ENCODE measurements at places on chromosomes 5 and 9.
A peak's percentile ranks its signal among the peaks of the same experiment; 100 is the strongest.

DNA sequence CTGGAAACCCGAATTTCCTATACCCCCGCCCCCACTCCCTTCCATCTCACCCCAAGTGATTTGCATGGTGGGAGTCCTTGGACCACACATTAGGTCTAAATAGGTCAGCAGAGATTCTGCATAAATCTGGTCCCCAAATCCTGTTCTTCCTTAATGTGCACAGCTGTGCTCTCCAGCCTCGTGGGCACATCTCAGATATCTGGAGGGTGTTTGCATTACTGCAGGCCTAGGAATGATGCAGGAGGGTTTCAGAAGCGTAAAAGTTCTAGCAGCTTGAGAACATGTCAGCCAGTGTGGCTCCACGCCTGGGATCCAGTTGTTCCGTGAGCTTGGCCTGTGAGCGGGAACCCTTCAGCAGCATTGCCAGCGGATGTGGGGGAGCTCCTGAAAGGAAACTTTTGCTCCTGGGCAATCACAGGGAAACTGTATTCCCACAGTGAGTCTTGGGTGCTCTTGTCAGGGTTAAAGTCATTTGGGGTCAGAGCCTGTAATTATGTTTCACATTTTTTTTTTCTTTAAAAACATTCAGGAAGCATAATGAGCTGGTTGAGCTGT, 12.9 kb downstream of the ARHGAP26 start:
- DNase-seq, result no peak

DNA sequence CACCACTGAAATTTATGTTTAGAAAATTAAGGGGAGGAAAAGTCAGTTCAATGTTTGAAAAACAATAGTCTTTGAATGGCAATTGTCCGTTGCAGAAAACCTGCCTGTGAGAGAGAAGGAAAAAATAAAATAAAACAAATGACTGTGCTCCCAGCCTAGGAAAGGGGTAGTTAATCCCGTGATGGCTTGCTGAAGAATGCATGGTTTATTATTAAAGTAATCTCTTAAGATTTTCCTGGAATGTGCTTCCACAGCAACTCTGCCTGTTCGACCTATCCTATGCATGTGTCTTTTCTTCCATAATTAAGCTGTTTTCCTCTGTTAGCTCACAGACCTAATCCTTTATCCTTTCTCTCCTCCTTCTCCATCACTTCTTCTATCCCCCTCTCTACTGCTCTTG, 2.4 kb upstream of the DAB2 start:
- no peak for DNase-seq

DNA sequence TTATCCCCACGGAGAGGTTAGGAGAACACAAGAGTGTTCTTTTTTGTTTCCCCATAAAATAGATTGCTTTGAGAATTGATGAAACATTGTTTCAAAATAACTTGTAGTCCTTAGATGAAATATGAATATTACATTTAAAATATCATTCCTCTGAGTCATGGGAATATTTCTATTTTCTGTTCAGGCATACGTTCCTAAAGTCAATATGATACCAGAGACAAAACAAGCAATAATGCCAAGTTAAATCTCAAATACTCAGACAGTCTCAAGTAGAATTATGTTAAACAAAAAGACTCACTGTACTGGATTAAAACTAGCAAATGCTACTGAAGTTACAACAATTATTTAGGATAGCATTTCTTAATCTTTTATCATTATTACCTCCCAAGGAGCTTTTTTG, 111.7 kb upstream of the C6 start:
- no peak for DNase-seq

GRCh38 chr9:116393198-116393597, 239.6 kb downstream of the PAPPA start:
- DNase-seq, result no peak

- no peak for DNase-seq
These were observed 977.2 kb upstream of the NUDT12 start for GRCh38 chr5:104539618-104540350.

- peak; percentile 78 for DNase-seq
These were observed 153.4 kb downstream of the SLIT3 start for GRCh38 chr5:169147534-169147933.

DNA sequence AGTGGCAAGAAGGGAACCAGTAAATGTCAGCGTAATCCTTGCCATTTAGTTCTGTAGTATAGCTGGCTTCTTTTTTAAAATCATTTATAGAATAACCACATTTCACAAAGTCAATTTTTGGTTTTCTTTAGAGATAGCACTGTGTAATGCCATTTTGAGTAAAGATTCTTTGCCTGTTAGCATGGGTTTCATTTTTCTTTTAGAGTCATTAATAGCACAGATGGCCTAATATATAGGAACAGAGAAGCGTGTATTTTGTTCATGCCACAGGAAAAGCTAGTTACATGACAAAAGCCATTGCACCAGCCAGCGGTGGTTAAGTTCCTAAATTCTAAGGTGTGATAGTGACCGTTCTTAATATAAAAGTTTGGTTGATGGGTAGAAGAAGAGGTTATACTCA, 1363.9 kb downstream of the MAT2B start:
- DNase-seq, result no peak

DNA sequence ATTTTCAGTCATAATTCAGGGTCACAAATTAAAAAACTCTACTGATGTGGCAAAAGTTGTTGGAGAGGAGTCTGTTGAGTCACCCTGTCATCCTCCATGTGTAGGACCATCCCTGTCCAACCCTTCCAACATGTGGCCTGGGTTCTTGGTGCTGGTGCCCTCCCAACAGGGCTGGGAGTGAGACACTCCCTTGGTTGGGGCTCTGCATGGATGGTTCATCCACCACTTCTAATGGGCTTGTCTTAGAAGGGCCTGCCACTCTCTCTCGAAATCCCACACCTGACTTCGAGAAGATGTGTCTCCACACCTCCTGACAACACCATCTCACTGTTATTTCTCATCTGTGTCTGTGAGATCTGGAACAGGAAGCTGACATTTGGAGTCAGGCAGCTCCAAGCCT, 312.2 kb upstream of the IRX4 start:
- no peak for DNase-seq

GRCh38 chr9:117782931-117783788, 79.0 kb downstream of the TLR4 start:
- DNase-seq, result peak; percentile 82

DNA sequence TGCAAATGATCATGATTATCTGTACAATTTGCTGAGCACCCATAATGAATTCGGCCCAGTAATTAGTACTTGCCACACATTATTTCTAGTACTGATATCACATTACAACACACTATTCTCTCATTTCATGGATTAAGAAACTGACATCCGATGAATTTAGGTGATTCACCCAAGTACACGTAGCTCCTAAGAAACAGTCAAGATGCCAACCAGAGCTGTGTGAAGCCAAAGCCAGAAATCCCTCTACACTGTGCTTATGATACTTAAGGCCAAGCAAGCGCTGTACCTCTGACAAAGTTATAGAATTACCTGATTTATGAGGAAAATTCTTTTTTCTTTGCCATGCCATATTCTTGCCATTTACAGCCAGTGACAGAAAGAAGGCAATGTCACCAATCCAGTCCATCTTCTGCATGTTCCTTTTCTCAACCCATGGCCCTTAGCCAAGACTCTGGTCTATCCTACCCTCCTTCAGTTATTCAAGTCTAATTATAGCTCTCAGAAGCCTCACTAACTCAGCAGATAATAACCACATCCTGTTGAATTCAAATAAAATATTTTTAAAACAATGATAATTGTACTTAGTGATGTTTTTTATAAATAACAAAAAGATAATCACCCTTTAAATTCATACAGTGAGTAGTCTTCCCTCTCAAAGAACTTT, 74.3 kb upstream of the PTGER4 start:
- DNase-seq, result no peak

GRCh38 chr9:131008909-131009618, at the start of gene LAMC3:
Gene LAMC3, plus strand, starts transcription at chr9:131009174. Its CDS starts 41 bp downstream, at chr9:131009215.
- peak; percentile 65 for DNase-seq

- DNase-seq, result peak; percentile 73
These were observed 24.3 kb upstream of the PRRC1 start for GRCh38 chr5:127492854-127493738.

DNA sequence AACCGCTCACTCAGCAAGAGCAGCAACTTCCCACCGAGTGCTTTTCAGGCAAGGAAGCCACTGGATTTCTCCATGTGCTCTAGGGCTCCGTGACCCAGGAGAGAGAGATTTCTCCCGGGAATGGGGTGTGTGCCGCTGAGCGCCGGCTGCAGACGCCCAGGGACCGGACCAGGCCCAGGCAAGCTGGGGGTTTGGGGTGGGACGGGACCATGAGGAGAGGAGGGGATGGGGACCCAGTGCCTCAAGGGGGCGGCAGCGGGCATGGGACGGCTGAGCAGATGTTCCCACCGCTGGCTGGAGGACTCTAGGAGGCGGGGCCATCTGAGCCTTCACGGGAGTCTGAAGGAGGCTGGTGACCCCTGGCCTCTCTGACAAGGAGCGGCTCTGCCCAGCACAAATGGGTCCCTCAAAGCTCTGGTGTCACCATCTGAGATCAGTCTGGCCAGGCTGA, 8.5 kb downstream of the LCN9 start:
- peak; percentile 11 for DNase-seq

GRCh38 chr9:81874931-81875330, 53.3 kb upstream of the SPATA31D4 start:
- DNase-seq, result no peak

- DNase-seq, result no peak
These were observed 43.3 kb downstream of the ZNF618 start for GRCh38 chr9:113919382-113919781.

DNA sequence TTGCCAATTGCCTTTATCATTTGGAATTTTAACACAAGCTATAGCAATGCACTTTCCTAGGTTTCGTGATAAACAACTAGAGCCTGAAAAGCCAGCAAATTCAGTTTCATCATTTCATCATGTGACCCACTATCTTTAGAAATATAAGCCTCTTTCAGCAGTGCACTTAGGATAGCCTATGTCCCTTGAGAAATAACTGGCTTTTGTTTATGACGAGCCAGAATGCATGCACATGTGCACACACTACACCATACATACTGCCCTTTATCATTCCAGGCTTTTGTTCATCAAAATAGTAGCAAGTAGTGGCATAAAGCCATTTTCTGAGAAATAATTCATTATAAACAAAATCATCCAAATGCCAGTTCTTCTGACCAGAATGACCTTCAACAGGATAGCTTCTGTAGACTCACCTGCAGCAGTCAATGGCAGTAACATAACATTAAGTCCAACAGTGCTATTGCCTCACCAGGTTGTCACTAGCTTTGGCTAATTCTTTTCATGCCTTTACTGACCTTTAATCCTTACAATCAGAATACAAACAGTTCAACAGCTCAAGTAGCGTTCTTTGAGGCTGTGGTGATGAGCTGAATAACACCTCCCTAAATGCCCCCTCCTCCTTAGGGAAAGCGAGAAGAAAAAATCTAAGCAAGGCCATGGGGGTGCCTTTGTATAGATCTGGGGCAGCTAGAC, 132.3 kb upstream of the SMARCA2 start:
- DNase-seq, result no peak

- no peak for DNase-seq
These were observed 195.9 kb downstream of the SGCD start for GRCh38 chr5:156522651-156523529.

DNA sequence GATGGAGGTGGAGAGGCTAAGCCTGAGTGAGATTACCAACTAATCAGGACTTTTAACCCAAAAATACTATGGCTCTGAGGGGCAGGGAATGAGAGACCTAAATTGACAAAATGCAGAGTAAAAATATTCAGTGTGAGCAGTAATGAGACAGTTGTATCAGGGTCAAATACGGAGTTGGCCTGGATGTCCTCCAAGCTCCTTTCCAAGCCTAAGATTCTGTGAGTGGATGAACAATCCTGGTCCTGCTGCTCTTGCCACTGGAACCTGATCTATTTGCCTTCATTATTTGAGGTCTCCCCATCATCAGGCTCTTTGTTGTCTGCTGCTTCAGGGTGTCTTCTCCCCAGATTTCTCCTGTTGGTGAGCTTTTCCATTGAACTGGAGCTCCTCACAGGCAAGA, 1.1 kb downstream of the PDCD1LG2 start:
- peak; percentile 66 for DNase-seq

DNA sequence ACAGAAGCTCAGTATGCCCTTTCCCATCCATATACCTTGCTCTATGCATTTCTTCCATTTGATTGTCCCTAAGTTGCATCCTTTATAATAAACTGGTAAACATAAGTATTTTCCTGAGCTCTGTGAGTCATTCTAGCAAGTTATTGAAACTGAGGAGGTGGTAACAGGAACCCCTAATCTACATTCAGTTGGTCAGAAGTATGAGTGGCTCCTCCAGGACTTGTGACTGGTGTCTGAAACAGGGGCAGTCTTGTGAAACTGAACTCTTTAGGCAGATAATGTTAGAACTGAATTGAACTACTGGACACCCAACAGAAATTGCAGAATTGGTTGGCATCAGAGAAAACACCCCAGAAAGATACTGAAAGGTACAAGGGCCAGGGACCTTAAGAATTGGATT, 133.1 kb upstream of the POU5F2 start:
- DNase-seq, result no peak

- DNase-seq, result no peak
These were observed 385.8 kb upstream of the PCSK5 start for GRCh38 chr9:75504721-75505120.

DNA sequence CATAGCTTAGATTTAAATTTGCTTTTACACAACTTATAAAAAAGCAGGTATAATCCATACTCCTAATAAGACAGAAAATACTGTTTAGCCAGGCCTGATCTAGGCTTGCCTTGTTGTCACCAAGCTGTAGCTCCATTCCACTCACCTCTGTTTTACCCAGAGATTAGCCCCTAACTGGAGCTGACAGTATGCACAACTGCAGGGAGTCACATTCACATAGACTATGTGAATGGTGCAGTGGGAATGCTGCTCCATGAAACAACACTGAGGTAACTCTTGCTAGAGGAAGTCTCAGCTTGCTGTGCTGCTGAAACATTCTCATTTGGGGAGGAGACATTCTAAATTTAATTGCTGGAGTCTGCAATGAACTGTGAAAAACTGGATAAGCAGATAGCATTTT, 209.1 kb downstream of the TMEM232 start:
- peak; percentile 10 for DNase-seq

DNA sequence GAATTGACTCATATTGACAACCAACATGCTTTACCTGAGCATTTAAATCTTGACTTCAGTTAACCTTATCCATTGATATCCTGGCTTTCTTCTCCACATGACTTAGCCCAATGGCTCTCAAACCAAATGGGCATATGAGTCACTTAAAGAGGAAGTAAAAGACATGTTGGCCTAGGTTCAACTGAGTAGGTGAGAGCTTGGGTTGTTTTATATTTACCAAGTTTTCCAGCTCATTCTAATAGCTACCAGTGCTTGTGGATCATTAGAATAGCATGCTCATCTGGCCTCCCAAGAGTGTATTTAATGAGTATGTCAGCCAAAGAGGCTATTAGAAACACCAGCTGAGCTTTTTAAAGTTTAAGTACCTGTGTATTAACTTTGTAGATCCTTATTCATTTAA, 1049.0 kb downstream of the PTPRD start:
- DNase-seq, result no peak

DNA sequence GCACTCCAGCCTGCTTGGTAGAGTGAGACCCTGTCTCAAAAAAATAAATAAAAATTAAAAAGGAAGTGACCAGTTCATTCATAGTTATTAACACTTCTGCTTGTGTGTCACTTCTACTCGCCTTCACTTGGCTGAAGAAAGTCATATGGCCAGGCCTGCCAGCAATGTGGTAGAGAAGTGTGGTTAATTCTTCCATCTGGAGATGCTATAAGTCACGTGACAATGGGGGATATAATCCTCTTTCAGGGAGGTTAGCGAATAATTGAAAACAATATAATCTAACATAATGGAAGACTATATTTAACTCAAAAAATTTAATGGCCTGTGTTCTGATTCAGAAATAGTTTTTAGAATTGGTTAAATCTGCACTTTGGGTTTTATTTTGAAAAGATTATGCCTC, 305.6 kb downstream of the DOCK8 start:
- DNase-seq, result peak; percentile 66
